ENCODE measurements at places on chromosomes 5 and 9. TPM values are rescaled to one million over a fixed set of nuclear protein-coding genes. Genes with fewer than 3 reads are reported as not detected.

DNA sequence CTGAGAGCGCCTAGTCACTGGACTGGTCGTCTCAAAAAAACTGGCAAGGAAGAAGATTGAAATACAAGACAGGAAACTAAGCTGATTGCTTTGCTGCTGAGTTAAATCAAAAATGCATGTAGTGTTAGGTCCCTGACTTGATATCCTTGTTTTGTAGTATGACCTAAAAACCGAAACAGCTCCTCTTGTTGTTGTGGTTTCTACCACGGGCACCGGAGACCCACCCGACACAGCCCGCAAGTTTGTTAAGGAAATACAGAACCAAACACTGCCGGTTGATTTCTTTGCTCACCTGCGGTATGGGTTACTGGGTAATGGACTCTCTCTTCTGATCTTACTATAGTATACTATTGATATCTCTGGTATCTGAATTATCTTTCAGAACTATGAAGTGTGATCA lies 4.3 kb downstream of the MTRR start:
- DNase-seq, result no peak

- no peak for DNase-seq
Measured at GRCh38 chr5:167936022-167936421, 355.4 kb upstream of the WWC1 start.

DNA sequence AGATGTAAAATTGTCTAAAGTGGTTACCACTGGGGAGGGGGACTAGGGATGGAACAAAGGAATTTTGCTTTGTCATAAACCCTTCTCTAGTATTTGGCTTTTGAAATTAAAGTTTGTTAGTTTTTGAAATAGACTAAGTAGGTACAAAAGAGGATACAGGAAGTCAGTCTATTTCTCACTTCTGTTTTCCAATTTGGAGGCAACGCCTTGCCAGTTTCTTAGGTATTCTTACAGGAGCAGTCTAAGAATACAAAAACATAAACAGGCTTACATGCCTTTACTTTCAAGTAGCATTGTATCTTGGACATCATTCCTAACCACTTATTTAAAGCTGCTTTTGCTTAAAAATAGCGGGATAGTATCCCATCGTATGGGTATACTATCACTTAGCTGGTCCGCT lies 34.4 kb downstream of the ALG2 start:
- DNase-seq, result no peak

- DNase-seq, result no peak
Measured at GRCh38 chr9:89743216-89743572, 138.4 kb downstream of the GADD45G start.

- DNase-seq, result peak; percentile 40
Measured at GRCh38 chr5:176660860-176661641, 13.8 kb downstream of the TSPAN17 start.

- no peak for DNase-seq
Measured at GRCh38 chr5:42858687-42859086, 47.0 kb upstream of the SELENOP start.

The CARD9 gene
- polyA plus RNA-seq, result 0.82 TPM
